NCI-H1048 (cell line): ENCODE measurements at places on chromosomes 2 and 18.

GRCh38 chr2:17643031-17643615 is 102.6 kb downstream of the VSNL1 start:
- no peak for DNase-seq

DNA sequence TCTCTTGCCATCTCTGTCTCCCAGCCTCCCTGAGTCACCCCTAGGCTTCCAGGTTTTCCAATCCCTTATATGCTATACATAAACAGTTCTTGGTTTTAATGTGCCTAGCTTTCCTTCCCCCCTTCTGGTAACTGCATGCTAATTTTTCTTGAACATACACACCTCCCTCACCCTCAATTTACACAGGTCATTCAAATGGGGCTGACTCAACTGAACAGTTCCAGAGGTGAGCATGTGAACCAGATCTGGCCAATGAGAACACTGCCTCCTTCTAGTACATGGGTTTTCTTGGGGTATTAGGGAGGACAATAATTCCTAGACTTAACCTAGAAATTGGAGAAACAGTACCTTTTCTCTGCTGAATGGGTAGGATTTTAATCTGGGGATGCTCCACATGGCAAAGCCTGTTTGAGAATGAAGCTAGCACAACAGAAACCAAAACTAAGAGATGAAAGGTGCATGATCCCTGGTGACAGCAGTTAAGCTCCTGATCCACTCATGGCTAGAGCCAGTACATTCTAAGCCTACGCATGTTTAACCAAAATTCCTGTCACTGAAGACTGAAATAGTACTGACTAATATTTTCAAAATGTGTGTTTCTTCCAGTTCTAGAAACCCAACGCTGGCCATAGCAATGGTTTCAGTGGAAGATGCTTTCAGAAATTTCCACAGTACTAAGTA is 11.8 kb downstream of the SLC25A12 start:
- no peak for DNase-seq

DNA sequence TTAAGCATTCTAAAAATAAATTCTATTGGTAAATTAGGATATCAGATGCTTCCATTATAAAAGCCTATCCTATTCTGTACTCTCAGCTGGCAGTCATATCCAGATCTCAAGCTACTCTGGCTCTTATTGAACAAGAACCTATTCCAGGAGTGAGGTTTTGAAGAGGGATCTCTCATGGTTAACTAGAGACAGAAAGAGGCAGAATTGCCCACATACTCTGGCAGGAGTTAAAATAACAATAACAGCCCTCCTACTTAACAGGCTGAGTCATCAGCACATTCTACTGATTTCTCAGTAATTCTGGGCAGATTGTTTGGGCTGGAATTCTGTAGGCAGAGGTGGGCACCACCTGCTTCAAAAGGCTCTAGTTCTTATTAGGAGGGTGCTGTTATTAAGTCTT is 142.0 kb upstream of the UNC80 start:
- no peak for DNase-seq

DNA sequence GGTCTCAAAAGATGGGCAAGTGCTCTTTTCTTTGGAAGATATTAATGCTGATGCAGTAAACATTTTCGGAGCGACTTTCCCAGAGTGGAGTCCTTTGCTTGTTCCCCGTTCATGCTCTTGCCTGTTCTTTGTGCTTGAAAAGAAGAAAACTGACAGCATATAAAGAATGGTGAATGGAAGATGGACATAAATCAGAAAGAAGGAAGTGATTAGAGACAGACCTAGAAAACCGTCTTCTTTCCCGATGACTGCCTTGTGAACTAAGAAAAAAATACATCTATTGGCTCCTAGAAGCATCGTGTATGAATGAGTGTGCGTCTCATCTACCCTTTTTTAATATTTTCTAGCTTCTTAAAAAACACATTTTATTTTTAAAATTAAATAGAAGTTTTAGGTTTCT is 740.1 kb upstream of the FANCL start:
- DNase-seq: no peak

DNA sequence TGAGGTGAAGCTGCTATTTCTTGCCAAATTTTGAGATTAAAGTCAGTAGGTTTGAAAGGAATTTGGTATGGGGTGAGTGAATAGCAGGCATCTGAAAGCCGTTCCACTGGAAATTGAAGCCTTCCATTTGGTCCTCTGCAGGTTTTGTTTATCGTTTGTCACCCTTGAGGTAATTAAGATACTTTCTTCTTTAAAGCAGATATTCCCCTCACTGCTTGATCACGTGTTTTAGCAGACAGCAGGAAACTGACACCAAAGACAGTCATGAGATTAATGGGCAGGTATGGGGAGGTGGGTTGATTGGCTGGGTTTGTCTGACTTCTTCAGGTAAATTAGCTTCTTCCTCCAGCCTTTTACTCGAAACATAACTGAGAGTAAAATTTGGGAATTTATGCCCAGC is 10.7 kb downstream of the LPIN1 start:
- no peak for DNase-seq

GRCh38 chr2:96934831-96935540 is 51.4 kb downstream of the FAM178B start:
- DNase-seq: no peak

GRCh38 chr18:42258301-42258965 is 303.4 kb downstream of the PIK3C3 start:
- DNase-seq: no peak
